Panc1 (cell line): ENCODE measurements at places on chromosomes 1 and 21. TPM values are rescaled to one million over a fixed set of nuclear protein-coding genes. Genes with fewer than 3 reads are reported as not detected.

CTSK gene
- total RNA-seq = 4.4 TPM

MAEL gene
- total RNA-seq = not detected

OR2T4 gene
- total RNA-seq = not detected

RPTN gene
- not detected for total RNA-seq

RAB25 gene
- not detected for total RNA-seq

GRCh38 chr1:82042306-82043060, 241.7 kb downstream of the ADGRL2 start:
- DNase-seq = no peak
- H3K36me3 ChIP-seq = no peaks in the 10 kb centered on the region
- H3K4me3 ChIP-seq = no peak overlapping the region
- H3K27ac ChIP-seq = no peak overlapping the region

- no peak overlapping the region for H3K4me3 ChIP-seq
- no peak for DNase-seq
- peaks cover 13% of the 10 kb centered on the region for H3K27me3 ChIP-seq
- no peaks in the 10 kb centered on the region for H3K36me3 ChIP-seq
- no peaks in the 10 kb centered on the region for H3K4me1 ChIP-seq
These were observed 82.1 kb downstream of the RRAGC start for GRCh38 chr1:38777464-38777957.

DNA sequence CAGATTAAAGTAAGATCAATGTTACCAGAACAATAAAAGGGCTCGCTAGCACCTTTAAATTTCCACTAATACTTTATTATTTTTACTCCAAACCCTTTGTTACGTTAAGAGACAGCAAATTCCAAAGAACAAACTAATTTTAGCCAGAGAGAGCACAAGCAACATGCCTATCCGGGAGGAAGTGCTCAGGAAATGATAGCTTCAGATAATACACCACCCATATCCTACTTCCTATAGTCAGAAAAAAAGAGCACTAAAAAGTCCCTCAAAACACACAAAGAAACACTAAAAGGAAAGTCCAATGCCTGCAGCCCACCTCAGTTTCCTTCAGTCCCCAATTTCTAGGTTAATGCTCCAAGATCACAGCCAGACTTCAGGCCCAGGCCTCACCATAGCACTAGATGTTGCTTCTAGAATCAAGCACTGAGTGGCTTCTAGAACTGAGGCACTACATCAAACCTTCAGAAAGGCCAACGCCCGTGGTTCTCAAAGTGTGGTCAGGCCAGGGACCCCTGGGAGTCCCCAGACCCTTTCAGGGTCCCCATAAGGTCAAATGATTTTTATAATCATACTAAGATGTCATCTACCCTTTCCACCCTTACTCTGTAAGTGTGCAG, 142.6 kb downstream of the PSMG1 start:
- no peaks in the 10 kb centered on the region for H3K36me3 ChIP-seq
- no peak overlapping the region for H3K27ac ChIP-seq
- H3K4me1 ChIP-seq = no peaks in the 10 kb centered on the region
- no peak overlapping the region for H3K4me3 ChIP-seq

GRCh38 chr1:224894915-224895314, 34.6 kb upstream of the DNAH14 start:
- H3K4me3 ChIP-seq = no peak overlapping the region
- no peaks in the 10 kb centered on the region for H3K4me1 ChIP-seq
- H3K36me3 ChIP-seq = no peaks in the 10 kb centered on the region
- no peak overlapping the region for H3K27ac ChIP-seq

- H3K4me3 ChIP-seq = no peak overlapping the region
- no peak for DNase-seq
- no peaks in the 10 kb centered on the region for H3K27me3 ChIP-seq
- peak overlapping the region; percentile 59; the same call in 1 of the 2 replicates for H3K27ac ChIP-seq
- H3K36me3 ChIP-seq = no peaks in the 10 kb centered on the region
- peaks cover 46% of the 10 kb centered on the region for H3K4me1 ChIP-seq
These were observed 52.3 kb downstream of the TENT5C start for GRCh38 chr1:117657949-117658660.

GRCh38 chr1:20753589-20753988, 21.1 kb upstream of the SH2D5 start:
- no peak for DNase-seq
- no peak overlapping the region for H3K4me3 ChIP-seq
- no peak overlapping the region for H3K27ac ChIP-seq
- H3K27me3 ChIP-seq = no peaks in the 10 kb centered on the region
- peaks cover 29% of the 10 kb centered on the region for H3K36me3 ChIP-seq

DNA sequence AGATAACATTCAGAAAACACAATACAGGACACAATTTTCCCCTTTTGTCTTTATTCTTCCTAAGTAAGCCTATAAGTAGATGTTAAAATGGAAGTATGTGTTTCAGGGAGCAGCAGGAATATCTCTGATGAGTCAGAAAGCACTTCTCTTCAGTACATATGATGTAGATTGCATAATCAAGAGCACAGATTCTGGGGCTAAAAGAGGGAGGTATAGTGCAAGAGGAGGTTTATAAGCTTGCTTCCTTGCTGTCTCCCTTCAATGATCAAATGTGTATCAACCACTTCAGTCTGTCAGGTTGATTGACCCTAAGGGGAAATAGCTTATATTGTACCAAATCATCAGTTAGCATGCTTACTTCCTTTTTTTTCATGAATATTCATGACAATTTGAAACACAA, 822.8 kb downstream of the BRINP3 start:
- no peaks in the 10 kb centered on the region for H3K27me3 ChIP-seq
- H3K36me3 ChIP-seq = no peaks in the 10 kb centered on the region
